ENCODE measurements at places on chromosomes 2 and 18.

- DNase-seq, result peak; percentile 84
Measured at GRCh38 chr2:216596980-216597509, 36.2 kb upstream of the IGFBP2 start.

- DNase-seq, result peak; percentile 56
Measured at GRCh38 chr18:62324917-62325805, at the start of gene TNFRSF11A. TSS of gene TNFRSF11A (plus strand) at chr18:62325310. CDS start at chr18:62325353, 43 bp downstream.

- no peak for DNase-seq
Measured at GRCh38 chr2:71614976-71615766, 161.8 kb downstream of the DYSF start.

DNA sequence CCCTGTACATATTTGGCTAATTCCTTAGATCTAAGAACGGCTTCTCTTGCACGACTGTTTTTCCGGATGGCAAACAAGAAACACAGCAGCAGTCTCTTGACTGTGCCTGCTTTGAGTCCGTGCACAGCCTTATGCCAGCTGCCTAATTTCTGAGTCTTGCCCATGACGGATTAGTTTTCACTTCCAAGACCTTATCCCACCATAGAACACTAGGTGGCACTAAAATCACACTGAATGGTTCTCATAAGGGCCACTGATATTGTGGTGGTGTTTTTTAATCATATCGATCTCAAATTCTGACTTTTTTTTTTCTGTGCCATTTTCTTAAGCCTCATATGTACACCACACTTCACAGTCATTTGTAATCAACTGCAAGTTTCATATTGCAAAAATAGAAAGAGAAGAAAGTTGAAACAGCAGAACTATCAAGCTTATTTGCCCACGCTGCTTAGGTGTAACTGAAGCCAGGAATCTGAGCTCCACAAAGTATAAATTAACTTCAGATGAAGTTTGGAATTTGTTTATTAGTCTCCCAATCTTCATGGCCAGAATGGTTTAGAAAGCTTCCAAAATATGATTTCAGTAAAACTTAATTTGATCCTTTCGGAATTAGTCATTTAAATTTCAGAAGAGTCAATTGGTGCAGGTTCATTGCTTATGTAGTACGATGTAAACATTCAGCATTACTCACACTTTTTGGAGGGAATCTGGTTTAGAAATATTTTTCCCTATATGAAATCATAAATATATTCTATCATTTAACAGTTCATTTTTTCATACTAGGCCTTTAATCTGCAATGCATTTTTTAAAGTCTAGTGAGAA, 45.5 kb upstream of the SCN7A start:
- DNase-seq, result peak; percentile 67

- DNase-seq, result no peak
Measured at GRCh38 chr2:144052083-144052482, 467.8 kb downstream of the ZEB2 start.

DNA sequence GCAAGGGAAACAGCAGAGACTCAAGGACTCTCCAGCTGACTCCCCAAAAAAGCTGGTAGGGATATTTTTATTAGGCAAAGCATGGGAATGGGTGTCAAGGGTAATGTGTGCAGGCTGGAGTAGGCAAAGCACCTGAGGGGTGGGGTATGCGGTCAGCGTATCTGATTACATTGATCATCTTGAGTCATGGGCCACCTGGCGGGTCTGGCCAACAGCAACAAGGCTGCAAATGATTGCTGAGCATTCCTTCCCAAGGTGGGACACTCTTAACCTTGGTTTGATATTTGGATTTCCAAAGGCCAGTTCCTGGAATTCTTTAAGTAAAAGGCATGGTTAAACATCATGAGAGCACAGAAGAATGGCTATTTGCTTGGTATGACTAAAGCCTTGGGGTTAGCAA, 32.6 kb upstream of the CCBE1 start:
- no peak for DNase-seq

DNA sequence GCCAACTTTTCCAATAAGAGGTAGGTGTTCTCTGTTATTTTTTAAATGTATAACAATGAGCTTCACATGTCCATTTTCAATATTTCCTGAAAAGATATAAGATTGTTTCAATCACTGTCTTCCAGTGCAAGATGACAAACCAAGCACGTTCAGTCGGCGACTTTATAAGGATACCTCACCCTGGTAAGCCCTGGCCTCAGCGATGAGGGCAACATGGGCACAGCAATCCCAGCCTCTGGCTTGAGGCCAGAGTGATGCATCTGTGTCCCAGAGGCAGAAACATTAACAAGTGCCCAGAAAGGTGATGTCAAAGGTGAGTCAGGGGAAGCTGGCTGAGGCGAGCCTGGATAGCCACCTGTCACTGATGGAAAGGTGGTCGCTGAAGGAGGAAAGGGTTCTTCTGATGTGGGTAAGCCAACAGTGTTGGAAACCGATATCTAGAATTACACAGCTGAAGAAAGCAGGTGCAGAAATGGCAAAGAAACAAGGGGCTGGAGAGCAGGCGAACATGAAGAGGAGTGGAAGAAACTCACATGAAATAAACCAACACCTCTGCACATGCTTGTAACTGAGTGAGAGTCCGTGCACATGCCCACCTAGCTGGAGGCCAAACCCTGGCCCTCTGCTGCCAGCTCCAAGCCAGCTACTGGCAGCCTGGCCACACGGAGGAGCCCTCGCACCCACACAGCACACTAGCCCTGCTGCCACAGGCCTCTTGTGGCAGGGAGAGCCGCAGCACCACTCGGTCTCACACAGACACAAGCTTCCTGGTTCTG, 65.5 kb downstream of the FBXO15 start:
- DNase-seq, result peak; percentile 74

- peak; percentile 46 for DNase-seq
Measured at GRCh38 chr2:174263997-174264396, 15.7 kb upstream of the OLA1 start.

DNA sequence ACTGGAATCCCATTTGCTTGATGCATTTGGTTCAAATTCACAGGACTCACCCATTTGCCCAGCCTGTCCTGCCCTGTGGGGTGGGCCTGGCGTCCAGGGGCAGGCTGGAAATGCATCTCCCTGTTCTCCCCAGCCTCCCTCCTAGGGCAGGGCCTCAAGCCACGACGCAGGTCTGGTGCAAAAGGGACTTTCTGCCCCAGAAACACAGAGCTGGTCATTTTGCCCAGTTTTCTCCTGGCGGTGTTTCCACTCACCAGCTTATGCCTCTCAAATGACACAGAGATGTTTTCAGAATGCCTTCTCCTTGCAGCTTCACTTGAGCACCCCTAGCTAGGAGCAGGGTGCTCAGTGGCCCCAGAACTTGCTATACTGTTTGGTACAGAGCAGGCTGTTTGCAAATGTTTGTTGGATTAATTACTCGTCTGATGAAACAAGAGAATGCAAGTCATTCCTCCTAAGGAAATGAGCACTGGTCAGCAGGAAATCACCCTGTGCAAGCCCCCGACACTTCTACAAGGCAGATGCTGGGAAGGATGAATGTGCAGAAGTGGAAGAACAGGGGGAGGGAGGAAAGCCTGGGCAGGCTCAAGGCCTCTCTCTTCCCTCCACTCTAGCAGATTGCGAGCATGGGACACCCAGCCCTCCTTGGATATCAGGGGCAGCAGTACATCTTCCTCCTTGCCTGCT, 164.3 kb upstream of the APCDD1 start:
- DNase-seq, result peak; percentile 83

- DNase-seq, result no peak
Measured at GRCh38 chr2:176581557-176582165, 312.4 kb downstream of the MTX2 start.

GRCh38 chr2:236551471-236552211, 18.0 kb upstream of the ACKR3 start:
- no peak for DNase-seq

DNA sequence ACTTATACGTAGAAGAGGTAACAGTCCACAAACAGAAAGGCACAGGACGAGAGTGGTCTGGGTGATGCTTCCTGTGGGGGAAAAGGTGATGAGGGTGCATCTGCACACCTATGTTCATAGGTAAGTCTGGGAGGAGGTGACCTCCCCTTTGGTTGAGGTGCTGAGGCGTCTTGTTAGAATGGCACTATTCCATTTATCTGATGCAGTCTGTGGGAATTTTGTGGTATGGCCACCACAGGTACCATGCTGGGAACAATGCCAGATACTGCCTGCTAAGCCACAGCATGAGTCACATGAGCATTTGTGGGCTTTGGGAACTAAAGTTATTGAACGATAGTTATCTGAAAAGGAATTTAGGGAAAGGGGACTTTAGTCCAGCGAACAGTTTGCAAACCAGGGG, 27.9 kb downstream of the IL37 start:
- peak; percentile 28 for DNase-seq

- DNase-seq, result no peak
Measured at GRCh38 chr2:176125772-176126054, 3.2 kb downstream of the HOXD9 start.

DNA sequence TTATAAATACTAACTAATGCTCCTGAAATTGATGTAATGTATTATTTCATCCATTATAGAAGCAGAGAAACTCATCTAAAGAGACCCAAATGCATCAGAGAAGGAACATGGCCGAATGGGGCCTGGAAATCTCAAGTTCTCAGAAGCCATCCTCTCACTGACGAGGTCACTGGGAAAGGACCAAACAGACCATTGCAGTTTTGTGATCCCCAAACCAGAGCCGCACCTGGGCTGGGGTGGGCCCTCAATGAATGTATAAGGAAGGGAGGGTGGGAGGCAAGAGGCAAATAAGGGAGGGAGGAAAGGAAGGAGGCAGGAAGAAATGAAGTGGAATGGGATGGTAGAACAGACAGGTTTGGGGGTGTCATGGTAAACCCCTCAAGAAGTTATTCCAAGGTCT, 245.3 kb upstream of the ID2 start:
- DNase-seq, result no peak

GRCh38 chr2:21305581-21305980, 181.8 kb downstream of the TDRD15 start:
- DNase-seq, result no peak

DNA sequence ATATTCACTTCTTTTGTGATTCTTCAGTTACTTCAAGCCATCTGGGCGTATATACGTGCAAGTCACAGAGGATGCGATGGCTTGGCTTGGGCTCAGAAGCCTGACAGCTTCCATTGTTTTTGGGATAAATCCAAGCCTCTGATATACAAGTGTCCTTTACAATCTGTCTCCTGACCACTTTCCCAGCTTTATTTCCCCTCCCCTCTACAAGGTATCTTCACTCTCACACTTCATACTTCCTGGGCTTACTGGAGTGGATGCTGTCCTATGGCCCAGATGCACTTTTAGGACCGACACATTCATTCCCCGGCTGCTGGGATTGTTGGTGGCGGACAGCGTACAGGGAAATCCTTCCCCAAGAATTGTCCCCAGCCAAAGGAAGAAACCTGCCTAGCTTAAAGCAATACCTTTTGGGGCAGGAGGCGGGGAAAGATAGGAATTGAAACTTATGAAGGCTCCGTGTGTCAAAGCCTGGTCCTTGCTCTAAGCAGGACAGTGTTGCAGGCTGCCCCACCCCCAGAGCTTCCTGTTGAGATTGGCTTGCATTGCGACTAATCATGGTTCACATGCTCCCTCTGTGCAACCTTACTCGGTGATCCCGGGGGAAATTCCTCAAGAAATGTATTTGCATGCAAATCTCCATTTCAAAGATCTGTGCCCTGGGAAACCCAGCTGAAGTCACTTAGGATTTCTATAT, 802.9 kb upstream of the ID2 start:
- no peak for DNase-seq

DNA sequence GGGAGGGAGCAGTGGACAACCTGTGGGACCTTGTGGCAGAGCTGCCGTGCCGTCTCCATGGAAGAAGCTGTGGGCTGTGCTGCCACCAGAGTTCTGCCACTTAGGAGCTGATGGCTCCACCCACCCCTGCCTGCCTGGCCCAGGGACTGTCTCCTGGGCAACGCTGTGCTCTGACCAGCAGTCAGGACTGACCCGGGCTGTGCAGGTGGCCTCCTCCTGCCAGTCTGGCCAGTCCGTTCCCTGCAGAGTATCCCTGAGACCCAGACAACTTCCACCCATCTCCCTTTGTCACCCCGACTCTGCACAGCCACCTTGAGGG, 12.8 kb downstream of the ASIC4 start:
- no peak for DNase-seq

- DNase-seq, result no peak
Measured at GRCh38 chr2:68379184-68379708, 14.2 kb downstream of the PLEK start.

DNA sequence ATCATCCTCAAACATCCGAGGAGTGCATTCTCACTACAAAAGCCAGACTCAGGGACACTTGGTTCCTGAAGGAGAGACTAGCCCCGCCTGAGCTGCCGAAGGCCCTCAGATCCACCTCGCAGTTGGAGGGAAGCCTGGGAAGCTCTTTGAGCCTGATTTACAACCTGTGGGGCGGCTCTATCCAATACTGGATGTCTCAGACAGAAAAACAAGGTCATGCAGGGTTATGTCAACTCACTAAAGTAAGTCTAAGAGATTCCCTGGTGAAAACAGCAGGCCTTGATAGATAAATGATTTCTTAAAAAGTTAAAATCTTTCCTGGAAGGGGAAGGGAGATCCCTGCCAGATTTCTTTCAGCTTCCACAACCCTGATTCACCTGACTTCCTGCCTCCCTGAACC, 284.3 kb downstream of the CYP26B1 start:
- no peak for DNase-seq

DNA sequence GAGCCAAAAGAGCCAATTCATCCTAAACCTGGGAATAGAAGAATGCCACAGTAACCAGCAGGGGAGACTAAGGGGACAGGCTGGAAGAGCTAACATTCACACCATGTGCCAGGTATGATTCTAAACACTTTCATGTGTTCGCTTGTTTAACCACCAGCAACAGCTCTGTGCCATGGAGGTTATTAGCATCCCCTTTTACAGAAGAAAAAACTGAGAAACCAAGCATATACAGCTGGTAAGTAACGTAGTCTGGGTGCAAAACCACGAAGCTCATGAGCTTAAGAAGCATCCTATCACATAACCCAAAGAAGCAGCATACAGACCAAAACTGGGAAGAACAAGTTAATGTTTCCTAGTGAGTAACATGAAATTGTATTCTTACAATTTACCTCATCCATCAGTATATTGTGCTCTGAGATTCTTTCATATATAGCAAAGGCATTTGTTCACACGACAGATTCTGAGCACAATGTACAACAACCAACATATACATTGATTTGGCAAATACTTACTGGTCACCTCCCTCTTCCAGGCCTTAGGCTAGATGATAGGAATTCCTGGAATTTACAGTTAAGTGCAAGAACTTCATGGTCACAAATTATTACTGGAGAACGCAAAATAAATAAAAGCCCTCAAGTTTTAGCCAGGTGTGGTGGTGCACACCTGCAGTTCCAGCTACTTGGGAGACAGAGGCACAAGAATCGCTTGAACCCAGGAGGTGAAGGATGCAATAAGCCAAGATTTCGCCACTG, 36.5 kb upstream of the HNRNPA3 start:
- DNase-seq, result no peak

- no peak for DNase-seq
Measured at GRCh38 chr2:19894134-19894792, 7.5 kb downstream of the TTC32 start.

DNA sequence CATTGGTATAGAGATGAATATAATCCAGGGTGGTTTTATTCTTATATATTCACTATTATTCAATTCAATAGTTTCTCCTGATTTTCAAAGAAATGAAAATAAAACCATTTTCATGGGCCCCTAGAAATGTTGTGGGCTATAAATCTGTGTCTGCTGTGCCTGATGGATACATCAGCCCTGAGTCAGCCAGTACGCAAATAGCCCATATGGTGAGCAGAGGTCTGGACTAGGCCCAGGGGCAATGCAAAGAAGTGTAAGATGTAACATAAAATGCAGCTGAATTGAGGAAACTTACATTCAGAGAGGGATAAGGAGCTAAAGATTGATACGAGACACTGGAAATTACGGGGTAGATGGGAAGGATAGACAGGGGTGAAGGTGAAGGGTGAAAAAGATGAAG, 122.5 kb downstream of the MAIP1 start:
- no peak for DNase-seq
